ENCODE measurements at places on chromosomes 6 and 20. TPM values are rescaled to one million over a fixed set of nuclear protein-coding genes. Genes with fewer than 3 reads are reported as not detected.

DNA sequence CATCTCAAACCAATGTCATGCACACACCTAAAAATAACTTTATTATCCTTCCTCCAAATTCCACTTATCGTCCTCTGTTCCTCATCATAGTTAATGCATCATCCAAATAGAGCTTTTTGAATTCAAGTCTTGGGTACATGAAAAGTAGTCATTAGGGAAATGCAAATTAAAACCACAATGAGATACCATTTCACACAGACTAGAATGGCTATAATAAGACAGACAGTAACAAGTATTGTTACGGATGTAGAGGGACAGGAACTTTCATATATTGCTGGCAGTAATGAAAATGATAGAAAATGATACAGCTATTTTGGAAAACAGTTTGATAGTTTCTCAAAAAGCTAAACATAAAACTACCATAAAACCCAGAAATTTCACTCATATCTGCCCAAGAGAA, 59.1 kb downstream of the FHL5 start:
- no peaks in the 10 kb centered on the region for H3K36me3 ChIP-seq
- H3K4me3 ChIP-seq: no peak overlapping the region
- H3K4me1 ChIP-seq: no peaks in the 10 kb centered on the region
- no peak overlapping the region for H3K27ac ChIP-seq
- no peak for DNase-seq

- no peak overlapping the region for H3K4me3 ChIP-seq
- peaks cover 26% of the 10 kb centered on the region for H3K36me3 ChIP-seq
- no peaks in the 10 kb centered on the region for H3K27me3 ChIP-seq
Observed at GRCh38 chr20:36549942-36550789, 8.8 kb downstream of the MYL9 start.

DNA sequence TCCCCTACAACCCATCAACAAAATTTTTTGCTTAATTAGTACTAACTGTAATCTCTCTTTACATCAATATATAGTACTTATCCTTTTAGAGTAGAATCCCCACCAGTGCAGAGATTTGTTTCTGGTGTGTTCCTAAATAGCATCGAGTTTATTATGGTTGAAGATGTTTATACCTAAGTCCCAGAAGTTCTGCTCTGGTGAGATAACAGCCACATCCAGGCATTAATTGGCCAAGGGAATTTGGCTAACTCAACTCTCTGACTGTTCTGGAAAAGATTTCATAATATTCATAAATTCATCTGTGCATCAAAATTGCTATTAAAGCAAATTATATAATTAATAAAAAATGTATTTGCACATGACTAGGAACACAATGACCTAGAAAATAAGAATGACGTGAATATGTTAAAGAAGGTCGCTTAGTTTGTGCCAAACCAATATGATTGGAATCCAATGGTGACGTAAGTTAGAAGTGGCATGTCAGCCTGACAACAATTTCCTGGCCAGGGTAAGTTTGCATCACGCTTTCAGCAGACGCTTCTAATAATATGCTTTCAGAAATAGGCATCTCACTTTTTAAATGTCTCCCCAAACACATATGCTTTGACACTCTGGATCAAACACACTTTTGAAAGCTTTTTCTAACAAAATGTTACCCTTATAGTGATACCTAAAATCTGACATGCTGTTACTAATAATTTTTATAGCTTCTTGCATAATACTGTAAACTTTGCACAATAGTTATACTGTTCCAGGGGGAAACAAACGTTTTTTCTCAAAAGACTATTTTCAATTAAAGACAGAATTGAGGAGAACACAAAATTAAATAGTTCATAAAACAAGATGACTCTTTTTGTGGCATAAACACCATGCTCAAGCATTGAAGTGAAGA, 236.7 kb downstream of the TENT5A start:
- no peak overlapping the region for H3K27ac ChIP-seq
- no peaks in the 10 kb centered on the region for H3K27me3 ChIP-seq
- DNase-seq: peak; percentile 4

DNA sequence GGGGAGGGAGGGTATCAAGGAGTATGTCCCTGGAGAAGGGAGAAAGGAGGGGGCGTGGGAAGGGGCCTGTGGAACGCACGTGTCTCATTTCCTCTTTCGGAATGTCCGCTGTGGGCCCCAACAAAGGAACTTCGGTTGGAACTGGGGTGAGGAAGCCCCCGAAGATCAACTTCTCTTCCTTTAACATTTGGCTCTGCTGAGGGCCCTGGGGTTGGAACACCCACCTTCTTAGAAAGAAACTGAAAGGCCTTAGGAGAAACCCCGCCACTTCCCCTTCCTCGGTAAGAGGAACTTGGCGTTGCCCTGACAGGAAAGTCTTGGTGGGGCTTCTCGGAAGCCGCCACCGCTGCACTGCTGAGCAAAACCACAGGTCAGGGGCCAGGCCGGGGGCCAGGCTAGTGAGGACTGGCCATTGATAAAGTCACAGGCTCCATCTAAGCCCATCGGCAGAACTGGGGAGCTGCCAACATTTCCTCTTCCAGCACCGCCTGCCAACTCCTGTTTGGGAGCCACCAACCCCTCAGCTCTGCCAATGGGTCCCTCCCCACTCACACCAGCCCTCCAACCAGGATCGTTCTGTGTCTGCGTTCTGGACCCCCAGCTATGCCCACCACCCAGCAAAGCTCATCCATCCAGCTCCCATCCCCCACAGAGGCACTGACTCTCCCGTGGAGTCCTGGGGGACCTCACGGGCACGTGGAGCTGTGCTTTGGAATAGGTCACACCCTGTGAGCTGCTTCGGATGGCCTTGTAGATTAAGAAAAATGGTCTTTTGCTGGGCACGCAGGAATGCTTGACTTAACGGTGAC, 44.8 kb downstream of the FGD2 start:
- H3K4me1 ChIP-seq: no peaks in the 10 kb centered on the region
- H3K4me3 ChIP-seq: no peak overlapping the region
- H3K27ac ChIP-seq: peak overlapping the region; percentile 71
- DNase-seq: peak; percentile 29

DNA sequence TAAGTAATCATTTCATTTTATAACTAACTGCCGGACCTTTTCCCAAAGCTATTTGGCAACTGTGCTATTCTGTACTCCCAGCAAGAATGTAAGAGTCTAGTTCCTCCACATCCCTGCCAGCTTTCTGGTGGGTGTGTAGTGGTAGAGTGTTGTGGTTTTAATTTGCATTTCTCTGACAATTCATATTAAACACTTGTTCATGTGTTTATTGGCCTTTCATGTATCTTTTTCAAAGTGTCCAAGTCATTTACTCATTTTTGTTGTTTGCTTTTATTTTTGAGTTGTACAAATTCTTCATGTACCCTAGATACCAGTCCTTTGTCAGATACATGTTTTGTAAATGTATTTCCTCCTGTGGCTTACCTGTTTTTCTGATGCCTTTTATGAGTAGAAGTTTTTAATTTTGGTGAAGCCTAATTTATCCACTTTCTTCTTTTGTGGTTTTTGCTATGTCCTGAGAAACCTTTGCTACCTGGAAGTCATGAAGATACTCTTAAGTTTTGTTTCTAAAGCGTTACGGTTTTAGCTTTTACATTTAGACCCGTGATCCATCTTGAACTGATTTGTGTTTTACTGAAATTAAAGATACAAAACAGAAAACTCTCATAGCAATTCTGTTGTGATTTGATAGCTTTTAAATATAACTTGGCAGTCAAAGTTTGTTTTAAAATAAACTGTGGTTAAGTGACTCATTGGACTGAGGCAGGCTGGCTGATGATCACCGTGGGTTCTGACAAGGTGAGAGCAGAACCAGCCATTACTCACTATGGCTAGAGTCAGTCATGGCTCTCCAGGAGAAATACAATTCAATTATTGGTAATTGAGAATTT, 8.0 kb downstream of the MYLIP start:
- peaks cover 22% of the 10 kb centered on the region for H3K4me1 ChIP-seq
- H3K36me3 ChIP-seq: no peaks in the 10 kb centered on the region
- no peak overlapping the region for H3K4me3 ChIP-seq

DNA sequence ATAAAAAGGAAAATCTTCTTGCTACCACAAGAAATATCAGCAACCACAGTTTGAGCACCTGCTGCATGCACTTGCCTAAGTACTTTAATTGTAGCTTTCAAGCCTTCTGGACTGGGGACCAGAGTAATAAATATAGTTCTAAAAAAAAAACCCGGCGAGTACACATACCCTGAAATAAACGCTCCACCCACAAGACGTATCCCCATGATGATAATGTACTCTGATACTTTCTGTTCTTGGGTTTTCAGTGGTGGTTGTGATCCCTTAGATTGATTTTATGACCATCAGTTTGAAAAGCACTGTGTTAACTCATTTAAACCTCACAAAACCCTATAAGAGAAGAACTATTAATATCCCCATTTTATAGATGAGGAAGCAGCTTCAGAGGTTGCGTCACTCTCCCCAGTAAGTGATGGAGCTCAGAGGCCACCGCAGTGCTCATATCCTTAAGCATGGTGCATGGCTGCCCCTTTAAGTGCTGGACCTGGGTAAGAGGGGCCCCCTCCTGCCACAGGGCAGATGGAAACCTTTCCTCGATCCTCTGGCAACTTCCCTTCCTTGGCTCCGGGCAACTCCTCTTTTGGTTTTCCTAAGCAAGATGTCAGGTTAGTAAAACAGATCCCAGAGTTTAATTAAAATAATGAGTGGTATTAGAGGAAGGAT, 67.3 kb downstream of the KCNB1 start:
- no peak overlapping the region for H3K27ac ChIP-seq
- DNase-seq: no peak
- H3K27me3 ChIP-seq: no peaks in the 10 kb centered on the region
- no peaks in the 10 kb centered on the region for H3K36me3 ChIP-seq
- H3K4me1 ChIP-seq: no peaks in the 10 kb centered on the region

DNA sequence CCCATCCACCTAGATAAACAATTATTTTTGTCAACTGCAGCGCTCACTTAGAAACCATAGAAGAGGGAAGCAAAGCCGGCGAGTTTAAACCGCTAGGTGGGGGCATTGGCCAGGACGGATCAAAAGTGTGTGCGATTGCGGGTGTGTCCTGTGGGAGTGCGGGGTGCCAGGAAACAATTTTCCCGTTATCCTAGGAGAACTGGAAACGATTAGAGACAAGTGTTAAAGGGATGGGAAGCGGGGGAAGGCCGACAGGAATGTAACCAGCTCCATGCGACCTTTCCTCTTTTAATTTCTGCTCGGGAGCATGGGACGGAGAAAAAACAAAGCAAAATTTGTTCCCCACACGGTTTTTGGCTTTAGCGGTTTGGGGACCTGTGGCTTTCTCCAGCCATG, 2.8 kb upstream of the HTR1B start:
- peaks cover 8% of the 10 kb centered on the region for H3K27me3 ChIP-seq
- peak overlapping the region; percentile 41 for H3K4me3 ChIP-seq
- no peak overlapping the region for H3K27ac ChIP-seq
- H3K36me3 ChIP-seq: no peaks in the 10 kb centered on the region
- peak; percentile 74 for DNase-seq

- H3K27ac ChIP-seq: no peak overlapping the region
- no peaks in the 10 kb centered on the region for H3K4me1 ChIP-seq
- no peaks in the 10 kb centered on the region for H3K27me3 ChIP-seq
- H3K36me3 ChIP-seq: no peaks in the 10 kb centered on the region
- no peak overlapping the region for H3K4me3 ChIP-seq
Observed at GRCh38 chr20:18832546-18833200, 19.1 kb downstream of the SCP2D1 start.

GRCh38 chr6:155154158-155154830, 109.5 kb upstream of the CLDN20 start:
- no peak overlapping the region for H3K4me3 ChIP-seq
- no peak overlapping the region for H3K27ac ChIP-seq
- DNase-seq: peak; percentile 64
- no peaks in the 10 kb centered on the region for H3K36me3 ChIP-seq

DNA sequence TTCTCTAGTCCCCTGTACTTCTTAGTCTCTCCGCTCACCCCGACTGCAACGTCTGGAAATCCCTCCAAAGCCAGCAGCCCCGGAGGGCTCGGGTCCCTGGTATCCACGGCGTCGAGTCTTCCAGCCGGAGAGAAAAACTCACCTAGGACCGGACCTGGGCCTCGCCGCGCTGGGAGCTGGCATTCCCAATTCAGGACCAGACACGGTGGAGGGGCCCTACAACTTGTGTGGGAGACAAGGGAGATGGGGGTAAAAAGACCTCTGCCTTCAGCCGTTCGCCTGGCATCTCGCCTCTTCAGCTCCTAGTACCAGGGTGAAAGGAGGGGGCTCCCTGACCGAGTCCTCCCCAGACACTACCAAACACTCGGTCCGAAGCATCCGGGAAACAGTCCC, 64.3 kb downstream of the GPX5 start:
- no peak overlapping the region for H3K27ac ChIP-seq
- H3K27me3 ChIP-seq: no peaks in the 10 kb centered on the region
- DNase-seq: peak; percentile 32
- H3K4me3 ChIP-seq: no peak overlapping the region

DNA sequence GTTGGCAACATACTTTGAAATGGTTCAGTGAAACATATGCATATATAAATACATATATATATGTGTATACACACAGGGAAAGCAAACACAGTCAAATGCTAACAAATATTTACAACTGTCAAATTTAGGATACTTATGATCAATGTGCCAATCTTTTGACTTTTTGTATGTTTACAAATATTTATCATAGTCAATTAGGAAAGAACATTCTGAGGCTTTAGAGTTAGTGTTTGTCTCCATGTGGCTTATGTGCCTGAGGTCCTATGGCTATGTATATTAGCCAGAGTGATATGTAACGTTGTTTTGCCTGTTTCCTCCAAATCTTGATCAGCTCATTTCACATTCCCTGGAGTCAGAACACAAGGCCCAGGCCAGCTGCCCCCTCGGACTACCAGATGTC, 126.5 kb upstream of the MAN1A1 start:
- H3K27me3 ChIP-seq: no peaks in the 10 kb centered on the region
- H3K4me1 ChIP-seq: no peaks in the 10 kb centered on the region

- no peak for DNase-seq
- H3K4me3 ChIP-seq: no peak overlapping the region
- no peaks in the 10 kb centered on the region for H3K4me1 ChIP-seq
- no peaks in the 10 kb centered on the region for H3K36me3 ChIP-seq
- no peak overlapping the region for H3K27ac ChIP-seq
Observed at GRCh38 chr20:9015984-9016324, 52.9 kb upstream of the PLCB4 start.

The NOL7 gene
- 48.0 TPM for total RNA-seq
